Activated CD4-positive, alpha-beta T cell treated with anti-CD3 and anti-CD28 coated beads, Interleukin-2, amount 50 U/mL, for 4 hours (primary cell): ENCODE measurements at places on chromosomes 11 and 22.

- no peak for DNase-seq
Observed at GRCh38 chr11:30652801-30653200, 66.6 kb upstream of the MPPED2 start.

GRCh38 chr22:41343717-41344116, 38.0 kb upstream of the TEF start:
- no peak for DNase-seq

DNA sequence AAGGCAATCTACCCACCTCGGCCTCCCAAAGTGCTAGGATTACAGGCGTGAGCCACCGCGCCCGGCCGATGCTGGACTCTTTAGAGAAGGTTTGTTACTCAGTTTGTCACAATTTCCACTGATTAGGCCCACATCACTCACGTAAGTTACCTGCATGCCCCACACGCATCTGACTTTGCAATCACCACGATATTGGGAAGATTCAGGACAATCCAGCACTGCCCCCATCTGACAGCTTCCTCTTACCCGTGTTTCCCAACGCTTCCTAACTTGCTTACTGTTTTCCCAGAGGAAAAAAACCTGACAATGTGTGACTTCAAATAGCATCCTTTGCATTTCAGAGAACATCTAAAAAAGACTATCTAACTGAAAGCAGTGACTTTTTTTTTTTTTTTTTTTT, 21.8 kb upstream of the EIF3M start:
- DNase-seq = no peak

DNA sequence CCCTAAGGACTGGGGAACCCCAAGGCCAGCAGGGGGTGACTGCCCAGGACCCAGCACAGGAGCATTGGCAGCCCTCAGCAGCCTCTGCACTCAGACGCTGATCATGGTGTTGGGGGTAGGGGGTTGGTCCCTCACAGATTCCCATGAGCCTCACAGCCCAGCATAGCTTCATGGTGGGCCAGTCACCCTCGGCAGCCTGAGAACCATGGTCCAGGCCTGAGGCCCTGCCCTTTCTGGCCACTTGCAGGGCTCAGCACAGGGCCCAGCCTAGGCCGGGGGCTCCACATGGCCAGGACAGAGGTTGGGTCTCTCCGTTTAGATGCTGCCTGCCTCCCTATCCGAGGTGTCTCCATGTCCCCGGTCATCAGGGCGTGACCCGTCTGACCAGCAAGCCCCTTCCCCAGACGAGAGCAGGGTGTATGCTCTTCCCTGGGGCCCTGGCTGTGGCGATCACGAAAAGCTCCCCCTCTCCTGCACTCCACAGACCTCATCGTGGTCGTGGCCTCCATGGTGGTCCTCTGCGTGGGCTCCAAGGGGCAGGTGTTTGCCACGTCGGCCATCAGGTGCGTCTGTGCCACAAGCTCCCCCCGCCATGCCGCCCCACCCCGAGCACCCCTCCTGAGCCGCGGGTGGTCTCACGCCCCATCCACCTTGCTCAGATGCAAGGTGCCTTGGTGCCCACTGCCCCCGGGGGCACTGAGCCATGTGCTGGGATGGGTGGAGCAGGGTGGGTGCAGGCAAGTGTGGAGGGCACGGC, 126.2 kb downstream of the KCNQ1 start:
- DNase-seq = no peak

DNA sequence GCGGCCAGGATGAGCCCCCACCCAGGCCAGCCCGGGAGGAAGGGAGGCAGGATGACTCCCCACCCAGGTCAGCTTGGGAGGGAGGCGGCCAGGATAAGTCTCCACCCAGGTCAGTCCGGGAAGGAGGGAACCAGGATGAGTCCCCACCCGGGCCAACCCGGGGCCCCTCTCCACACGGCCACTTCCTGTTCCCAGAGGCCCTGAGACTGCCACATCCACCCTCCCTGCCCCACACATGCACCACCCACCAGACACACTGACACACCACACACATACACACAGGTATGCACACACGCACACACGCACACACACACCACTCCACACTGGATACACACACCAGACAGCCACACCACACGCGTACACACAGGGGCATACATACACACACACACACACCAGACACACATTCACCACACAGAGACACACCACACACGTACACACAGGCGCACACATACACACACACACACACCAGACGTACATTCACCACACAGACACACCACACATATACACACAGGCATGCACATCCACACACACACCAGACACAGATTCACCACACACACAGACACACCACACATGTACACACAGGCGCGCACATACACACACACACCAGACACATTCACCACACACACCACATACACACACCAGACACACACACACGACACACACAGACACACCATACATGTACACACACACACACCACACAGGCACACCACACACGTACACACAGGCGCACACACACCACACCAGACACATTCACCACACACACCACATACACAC, 84.9 kb upstream of the PRR5 start:
- DNase-seq = no peak
